ENCODE measurements at places on chromosomes 2 and 18. TPM values are rescaled to one million over a fixed set of nuclear protein-coding genes. Genes with fewer than 3 reads are reported as not detected.

DNA sequence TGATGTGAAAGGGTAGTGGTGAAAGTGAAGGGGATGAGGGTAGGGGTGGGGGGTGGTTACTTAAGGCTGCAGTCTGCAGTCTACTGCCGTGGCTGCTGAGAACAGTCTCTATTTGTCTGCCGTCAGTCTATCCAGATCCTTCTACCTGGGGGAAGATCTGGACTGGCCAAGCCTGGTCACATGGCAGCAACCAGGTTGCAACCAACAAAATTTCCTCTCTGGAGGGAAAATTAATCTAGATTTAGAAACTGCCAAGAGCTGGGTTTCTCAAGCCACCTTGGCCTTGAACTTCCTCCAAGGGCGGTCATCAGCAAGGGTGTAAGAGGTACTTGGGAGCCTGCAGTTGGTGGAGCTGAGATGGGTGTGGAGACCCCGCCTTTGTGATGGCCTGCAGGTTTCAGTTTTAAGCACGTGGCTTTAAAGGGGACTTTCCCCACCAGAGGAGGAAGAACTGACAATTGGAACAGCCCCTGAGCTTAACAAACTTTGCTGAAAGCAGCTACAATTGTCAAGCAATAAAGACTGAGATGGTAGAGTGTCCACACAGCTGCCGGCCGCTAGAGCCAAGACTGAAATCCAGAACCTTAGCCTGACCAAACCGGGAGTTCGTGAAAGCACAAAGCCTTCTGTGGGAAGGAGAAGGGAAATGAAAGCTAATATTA lies 31.4 kb upstream of the KCMF1 start:
- H3K4me1 ChIP-seq, result peaks cover 3% of the 10 kb centered on the region
- H3K4me3 ChIP-seq, result no peak overlapping the region
- H3K27me3 ChIP-seq, result no peaks in the 10 kb centered on the region
- no peaks in the 10 kb centered on the region for H3K36me3 ChIP-seq

- no peak for DNase-seq
- no peak overlapping the region for H3K27ac ChIP-seq
- H3K4me1 ChIP-seq, result peaks cover 4% of the 10 kb centered on the region
- H3K4me3 ChIP-seq, result no peak overlapping the region
- no peaks in the 10 kb centered on the region for H3K36me3 ChIP-seq
Measured at GRCh38 chr2:3778851-3779495, 75.6 kb downstream of the DCDC2C start.

- no peak overlapping the region for H3K27ac ChIP-seq
- H3K36me3 ChIP-seq, result no peaks in the 10 kb centered on the region
- H3K4me3 ChIP-seq, result no peak overlapping the region
Measured at GRCh38 chr18:6120820-6121279, 225.5 kb upstream of the TMEM200C start.

DNA sequence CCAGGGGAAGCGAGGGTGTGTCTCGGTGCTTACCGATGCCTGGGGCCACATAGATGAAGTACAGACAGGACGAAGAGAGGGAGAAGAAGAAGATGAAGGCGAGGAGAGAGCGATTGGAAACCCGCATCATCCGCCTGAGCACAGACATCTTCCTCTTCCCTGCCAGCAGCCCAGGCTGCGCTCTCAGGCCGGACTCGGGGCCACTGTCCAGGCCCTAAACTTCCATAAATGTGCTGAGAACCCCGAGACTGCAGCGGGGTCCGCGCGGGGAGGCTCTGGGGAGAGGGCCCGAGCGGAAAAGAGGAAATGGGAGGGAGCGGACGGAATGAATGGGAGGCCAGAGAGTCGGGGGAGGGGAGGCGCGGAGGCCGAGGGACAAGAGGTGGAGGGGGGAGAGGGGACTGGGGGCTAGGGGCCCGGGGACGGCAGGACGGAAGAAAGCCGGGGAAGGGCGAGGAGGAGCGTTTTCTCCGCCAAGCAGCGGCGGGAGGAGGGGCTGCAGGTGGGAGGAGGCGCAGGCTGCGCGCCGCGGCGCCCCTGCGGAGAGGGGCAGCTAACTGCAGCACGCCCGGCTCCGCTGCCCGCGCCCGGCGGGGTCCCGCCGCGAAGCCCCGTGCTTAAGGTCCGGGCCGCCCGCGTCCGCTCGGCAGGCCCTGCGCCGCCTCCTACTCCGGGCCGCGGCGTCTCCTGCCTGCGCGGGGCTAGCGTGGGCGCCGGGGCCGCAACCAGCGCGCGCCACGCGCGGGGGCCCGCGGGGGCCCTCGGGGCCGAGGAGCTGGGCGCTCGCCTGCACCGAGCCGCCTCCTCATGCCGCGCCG lies at the start of gene B4GALT6:
TSS of gene B4GALT6 (minus strand) at position 303 of the 818 bp plus-strand sequence. CDS start at position 148, 155 bp downstream.
- H3K27me3 ChIP-seq, result no peaks in the 10 kb centered on the region
- no peaks in the 10 kb centered on the region for H3K36me3 ChIP-seq
- peak within 1 kb of the TSS; percentile 52 for H3K4me3 ChIP-seq
- peak; percentile 57 for DNase-seq
- H3K4me1 ChIP-seq, result peaks cover 40% of the 10 kb centered on the region

DNA sequence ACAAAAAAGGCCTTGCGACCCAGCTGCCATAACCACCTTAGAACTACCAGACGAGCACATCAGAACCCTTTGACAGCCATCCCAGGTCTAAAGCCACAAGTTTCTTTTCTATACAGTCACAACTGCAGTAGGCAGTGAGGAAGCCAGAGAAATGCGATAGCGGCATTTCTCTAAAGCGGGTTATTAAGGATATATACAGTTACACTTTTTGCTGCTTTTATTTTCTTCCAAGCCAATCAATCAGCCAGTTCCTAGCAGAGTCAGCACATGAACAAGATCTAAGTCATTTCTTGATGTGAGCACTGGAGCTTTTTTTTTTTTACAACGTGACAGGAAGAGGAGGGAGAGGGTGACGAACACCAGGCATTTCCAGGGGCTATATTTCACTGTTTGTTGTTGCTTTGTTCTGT lies 48.8 kb downstream of the FEZ2 start:
- peaks cover 55% of the 10 kb centered on the region for H3K4me1 ChIP-seq
- no peaks in the 10 kb centered on the region for H3K27me3 ChIP-seq
- H3K36me3 ChIP-seq, result peaks cover 54% of the 10 kb centered on the region
- H3K4me3 ChIP-seq, result no peak overlapping the region

DNA sequence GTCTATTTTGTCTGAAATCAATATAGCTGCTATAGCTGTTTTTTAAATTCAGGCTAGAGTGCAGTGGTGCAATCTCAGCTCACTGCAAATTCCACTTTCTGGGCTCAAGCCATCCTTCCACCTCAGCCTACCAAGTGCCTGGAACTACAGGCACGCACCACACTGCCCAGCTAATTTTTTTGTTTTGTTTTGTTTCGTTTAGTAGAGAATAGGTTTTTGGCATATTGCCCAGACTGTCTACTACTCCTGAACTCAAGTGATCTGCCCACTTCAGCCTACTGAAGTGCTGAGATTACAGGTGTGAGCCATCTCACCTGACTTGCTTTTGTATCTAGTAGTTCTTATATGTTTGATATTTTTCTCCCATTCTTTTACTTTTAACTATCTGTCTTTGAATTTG lies 259.7 kb downstream of the CDH19 start:
- no peak overlapping the region for H3K27ac ChIP-seq
- H3K36me3 ChIP-seq, result no peaks in the 10 kb centered on the region
- DNase-seq, result no peak
- H3K4me1 ChIP-seq, result no peaks in the 10 kb centered on the region

DNA sequence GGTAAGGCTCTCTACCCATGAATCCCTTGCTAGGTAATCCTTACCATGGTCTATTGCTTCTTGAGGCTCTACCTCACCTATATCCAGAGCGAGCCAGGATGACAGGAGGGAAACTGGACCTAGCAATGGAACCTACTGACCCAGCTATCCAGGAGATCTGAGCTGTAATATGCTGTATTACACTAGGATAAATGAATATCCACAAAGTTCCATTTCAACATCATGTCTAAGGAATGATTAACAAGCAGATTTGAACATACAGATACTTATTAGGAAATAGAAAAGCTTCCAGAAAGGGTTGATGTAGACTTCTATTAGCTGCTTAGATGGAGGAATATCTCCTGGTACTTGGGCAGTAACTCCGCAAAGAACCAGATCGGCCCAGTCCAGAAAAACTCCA lies 110.1 kb downstream of the BAZ2B start:
- peaks cover 5% of the 10 kb centered on the region for H3K4me1 ChIP-seq
- H3K36me3 ChIP-seq, result no peaks in the 10 kb centered on the region
- no peak overlapping the region for H3K27ac ChIP-seq
- H3K27me3 ChIP-seq, result no peaks in the 10 kb centered on the region
- DNase-seq, result no peak
- no peak overlapping the region for H3K4me3 ChIP-seq

- H3K27me3 ChIP-seq, result no peaks in the 10 kb centered on the region
- no peak for DNase-seq
- H3K36me3 ChIP-seq, result no peaks in the 10 kb centered on the region
- H3K4me3 ChIP-seq, result no peak overlapping the region
- no peaks in the 10 kb centered on the region for H3K4me1 ChIP-seq
Measured at GRCh38 chr2:24842081-24843050, 49.1 kb downstream of the CENPO start.

- no peaks in the 10 kb centered on the region for H3K27me3 ChIP-seq
- H3K4me3 ChIP-seq, result no peak overlapping the region
- no peaks in the 10 kb centered on the region for H3K4me1 ChIP-seq
- no peak overlapping the region for H3K27ac ChIP-seq
Measured at GRCh38 chr2:208319391-208319790, 53.3 kb downstream of the PIKFYVE start.

DNA sequence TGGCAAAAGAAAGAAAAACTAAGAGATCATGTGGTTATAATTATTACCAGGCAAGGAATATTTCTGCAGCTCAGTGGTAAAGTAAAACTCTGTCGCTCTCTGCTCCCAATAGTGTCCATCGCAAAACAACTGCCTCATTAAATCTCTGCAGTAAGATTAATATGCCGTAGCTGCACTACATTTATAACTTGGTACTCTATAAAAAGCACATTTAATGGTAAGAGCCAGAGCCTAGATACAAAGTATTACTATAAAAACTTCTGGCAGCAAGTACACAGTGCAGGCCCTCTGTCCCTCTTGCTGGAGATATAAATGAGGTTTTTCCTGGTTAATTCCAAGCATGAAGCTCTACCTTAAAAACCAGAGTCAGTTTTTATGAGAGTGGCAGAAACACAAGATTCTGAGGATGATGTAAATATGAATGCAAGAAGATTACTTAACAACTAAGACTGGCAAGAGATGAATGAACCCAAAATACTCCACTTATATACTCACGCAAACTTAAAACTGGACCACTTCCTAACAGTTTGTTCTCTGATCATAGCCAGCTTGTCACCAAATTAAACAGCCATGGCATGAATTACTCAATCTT lies 25.5 kb downstream of the ZNF521 start:
- H3K36me3 ChIP-seq, result peaks cover 2% of the 10 kb centered on the region
- no peak overlapping the region for H3K27ac ChIP-seq
- H3K27me3 ChIP-seq, result no peaks in the 10 kb centered on the region
- H3K4me3 ChIP-seq, result no peak overlapping the region
- no peak for DNase-seq
- H3K4me1 ChIP-seq, result peaks cover 36% of the 10 kb centered on the region

- H3K27ac ChIP-seq, result no peak overlapping the region
- H3K4me3 ChIP-seq, result no peak overlapping the region
- H3K36me3 ChIP-seq, result no peaks in the 10 kb centered on the region
- no peak for DNase-seq
- peaks cover 8% of the 10 kb centered on the region for H3K27me3 ChIP-seq
Measured at GRCh38 chr2:134640494-134640893, 78.3 kb downstream of the TMEM163 start.

- H3K4me3 ChIP-seq, result no peak overlapping the region
- H3K4me1 ChIP-seq, result no peaks in the 10 kb centered on the region
- no peaks in the 10 kb centered on the region for H3K27me3 ChIP-seq
- DNase-seq, result no peak
- no peaks in the 10 kb centered on the region for H3K36me3 ChIP-seq
- H3K27ac ChIP-seq, result no peak overlapping the region
Measured at GRCh38 chr2:8203364-8203763, 478.5 kb upstream of the ID2 start.

DNA sequence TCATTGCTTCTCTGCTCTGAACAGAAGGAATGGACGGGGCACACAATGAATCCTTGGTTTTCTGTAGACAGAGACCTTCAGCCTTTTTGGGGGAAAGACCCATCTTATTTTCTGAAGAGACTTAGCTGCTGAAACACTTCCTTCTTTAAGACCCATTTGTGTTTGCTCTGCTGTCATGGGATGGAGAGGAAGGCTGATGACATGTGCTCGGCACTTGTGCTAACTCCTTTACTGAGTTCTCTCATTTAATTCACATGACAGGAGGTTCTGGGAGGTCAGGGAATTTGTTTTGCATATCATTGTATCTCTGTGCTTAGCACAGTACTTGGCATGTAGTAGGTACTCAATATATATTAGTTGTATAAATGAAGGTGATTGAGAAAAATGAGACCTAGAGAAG lies 39.0 kb downstream of the OXER1 start:
- H3K27me3 ChIP-seq, result no peaks in the 10 kb centered on the region
- no peaks in the 10 kb centered on the region for H3K36me3 ChIP-seq
- no peak overlapping the region for H3K4me3 ChIP-seq
- DNase-seq, result no peak

GRCh38 chr18:45755934-45756333 lies 32.0 kb downstream of the SLC14A1 start:
- H3K27me3 ChIP-seq, result peaks cover 32% of the 10 kb centered on the region
- no peak overlapping the region for H3K4me3 ChIP-seq
- H3K36me3 ChIP-seq, result no peaks in the 10 kb centered on the region
- DNase-seq, result peak; percentile 99
- no peak overlapping the region for H3K27ac ChIP-seq

DNA sequence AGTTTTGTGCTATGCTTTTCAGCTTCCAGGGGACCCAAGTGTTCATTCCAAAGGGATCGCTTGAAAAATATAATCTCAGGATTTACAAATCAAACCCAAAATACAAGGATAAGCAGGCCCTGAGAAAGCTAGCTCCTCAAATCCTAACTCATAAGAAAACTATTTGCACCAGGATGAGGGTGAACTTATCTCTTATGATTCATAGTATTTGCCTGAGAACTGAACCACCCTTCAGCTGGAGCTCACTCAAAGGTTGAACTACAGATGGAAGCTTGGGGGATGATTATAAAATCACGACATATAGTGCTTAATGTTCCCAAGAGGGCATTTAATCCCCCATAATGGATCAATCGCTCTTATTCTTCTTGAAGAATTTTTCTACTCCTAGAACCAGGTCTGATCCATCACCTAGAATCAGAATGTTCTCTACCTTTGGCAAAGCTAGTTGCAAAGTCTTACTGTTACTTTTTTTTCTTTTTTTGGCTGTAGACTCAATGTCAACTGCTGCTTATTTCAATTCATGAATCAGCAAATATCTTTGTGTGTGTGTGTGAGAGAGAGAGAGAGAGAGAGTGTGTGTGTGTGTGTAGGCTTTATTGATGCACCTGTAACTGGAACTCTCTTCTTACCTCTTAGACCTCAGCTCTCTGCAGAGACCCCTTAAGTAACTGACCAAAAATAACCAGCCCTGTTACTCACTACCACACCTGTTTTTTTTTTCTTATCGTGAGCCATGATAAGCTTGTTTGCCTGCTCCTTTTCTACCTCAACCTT lies 44.8 kb downstream of the ARL4C start:
- H3K36me3 ChIP-seq, result no peaks in the 10 kb centered on the region
- no peaks in the 10 kb centered on the region for H3K27me3 ChIP-seq
- peaks cover 11% of the 10 kb centered on the region for H3K4me1 ChIP-seq
- DNase-seq, result no peak
- H3K4me3 ChIP-seq, result no peak overlapping the region

GRCh38 chr2:9803023-9803805 lies 40.1 kb upstream of the TAF1B start:
- H3K36me3 ChIP-seq, result no peaks in the 10 kb centered on the region
- no peaks in the 10 kb centered on the region for H3K4me1 ChIP-seq
- H3K4me3 ChIP-seq, result no peak overlapping the region

Gene PAX8
- total RNA-seq, result 0.22 TPM

Gene GALR1
- total RNA-seq, result not detected

Gene GRB14
- total RNA-seq, result 2.7 TPM

Gene LIMS2
- total RNA-seq, result 48.3 TPM

Gene CASP8
- 8.8 TPM for total RNA-seq

Gene PUM2
- 83.7 TPM for total RNA-seq

Gene KCNIP3
- 0.21 TPM for total RNA-seq
